Neuronal stem cell (in vitro differentiated cells): ENCODE measurements at places on chromosomes 5 and 9.

GRCh38 chr9:107632216-107632615, 142.6 kb upstream of the KLF4 start:
- peaks cover 8% of the 10 kb centered on the region for H3K4me1 ChIP-seq
- H3K27ac ChIP-seq, result no peak overlapping the region
- no peak overlapping the region for H3K4me3 ChIP-seq
- DNase-seq, result no peak
- H3K27me3 ChIP-seq, result peaks cover 13% of the 10 kb centered on the region

- H3K27me3 ChIP-seq, result no peaks in the 10 kb centered on the region
- no peak for DNase-seq
- no peak overlapping the region for H3K27ac ChIP-seq
- H3K4me3 ChIP-seq, result no peak overlapping the region
Measured at GRCh38 chr5:143118222-143118621, 285.3 kb downstream of the NR3C1 start.

GRCh38 chr5:76947082-76947503, 5.8 kb upstream of the CRHBP start:
- H3K27me3 ChIP-seq, result no peaks in the 10 kb centered on the region
- H3K4me3 ChIP-seq, result no peak overlapping the region
- no peak for DNase-seq
- H3K4me1 ChIP-seq, result no peaks in the 10 kb centered on the region

DNA sequence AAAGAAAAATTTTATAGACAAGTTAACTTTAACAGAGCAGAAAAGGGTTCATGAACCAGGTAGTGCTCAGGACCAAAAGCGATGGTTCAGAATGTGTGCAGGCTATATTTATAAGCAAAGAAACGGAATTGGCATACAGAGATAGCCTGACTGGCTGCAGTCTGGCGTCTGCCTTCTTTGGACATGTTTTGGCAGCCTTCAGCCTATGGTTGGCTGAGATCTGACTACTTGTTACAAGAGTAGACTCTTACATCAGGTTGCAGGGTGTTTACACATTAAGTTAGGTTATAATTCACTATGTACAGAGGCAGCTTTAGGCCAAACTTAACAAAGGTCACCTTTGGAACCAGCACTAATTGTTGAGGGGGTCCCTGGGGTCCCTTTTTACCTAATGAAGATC, 7.0 kb downstream of the NOP16 start:
- H3K36me3 ChIP-seq, result peaks cover 17% of the 10 kb centered on the region
- H3K27ac ChIP-seq, result no peak overlapping the region
- no peak overlapping the region for H3K4me3 ChIP-seq
- no peaks in the 10 kb centered on the region for H3K27me3 ChIP-seq
